ENCODE measurements at places on chromosomes 16 and 17.

DNA sequence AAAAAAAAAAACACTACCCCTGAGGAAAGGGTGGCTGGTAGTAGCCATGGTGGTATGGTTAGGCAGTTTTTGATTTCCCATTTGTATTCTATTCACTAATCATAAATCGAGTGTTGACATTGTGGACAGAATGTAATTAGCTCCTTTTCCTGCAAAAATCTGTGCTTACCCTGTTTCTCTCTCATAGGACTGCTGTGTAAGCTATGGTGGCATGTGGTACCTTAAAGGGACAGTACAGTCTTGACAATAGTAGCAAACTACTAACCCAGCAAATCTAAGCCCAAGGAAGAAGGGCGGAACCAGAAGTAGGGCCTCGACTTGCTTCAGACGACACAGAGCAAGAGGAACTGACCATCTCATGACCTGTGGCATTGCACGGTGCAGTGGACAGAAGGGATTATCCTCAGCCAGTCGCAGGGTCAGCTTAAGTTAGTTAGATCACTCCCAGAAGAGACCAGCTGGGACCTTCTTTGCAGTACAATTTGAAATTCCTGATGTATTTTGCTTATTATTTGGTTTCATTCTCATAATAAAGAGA lies 36.3 kb downstream of the POLR3E start:
- no peak for DNase-seq

DNA sequence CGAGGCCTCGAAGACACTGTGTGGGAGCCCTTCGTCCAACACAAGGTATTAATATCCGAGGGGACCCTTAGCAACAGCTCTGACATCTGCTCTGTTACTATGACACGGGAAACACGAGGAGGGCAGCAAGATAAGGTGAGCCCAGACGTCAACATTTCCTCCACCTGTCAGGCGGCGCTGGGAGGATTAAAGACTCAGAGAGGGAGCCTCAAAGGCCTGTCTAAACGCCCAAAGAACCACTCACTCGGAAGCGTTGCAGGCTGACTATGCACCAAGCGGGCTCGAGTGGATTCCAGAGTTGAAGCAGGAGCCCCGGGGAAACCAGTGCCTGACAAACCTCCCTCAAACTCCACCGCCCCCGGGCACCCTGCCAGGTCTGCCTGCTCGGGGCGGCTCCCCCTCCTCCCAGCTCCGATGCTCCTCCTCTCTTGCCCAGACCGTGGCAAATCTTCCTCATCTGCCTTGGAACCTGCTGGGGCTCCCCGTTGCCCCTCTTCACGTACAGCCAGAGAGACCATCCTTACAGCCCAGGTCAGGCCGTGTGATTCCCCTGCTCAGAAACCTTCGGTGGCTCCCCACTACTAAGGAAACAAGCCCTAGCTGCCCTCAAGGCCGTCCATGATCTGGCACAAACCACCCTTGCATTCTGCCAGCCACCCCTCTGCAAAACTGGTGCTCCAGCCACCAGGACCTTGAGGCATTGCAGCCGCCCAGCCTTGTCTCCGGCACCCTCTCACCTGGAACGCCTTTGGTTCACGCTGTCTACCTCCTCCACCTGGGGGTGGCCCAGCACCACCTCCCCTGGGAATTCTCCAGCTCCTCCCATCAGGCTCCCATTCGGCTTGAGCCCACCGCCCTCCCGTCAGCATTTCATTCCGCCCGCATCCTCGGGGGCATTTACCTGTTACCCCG lies 16.2 kb downstream of the RPH3AL start:
- peak; percentile 50 for DNase-seq

- peak; percentile 13 for DNase-seq
Observed at GRCh38 chr17:42760652-42761581, at the start of gene RAMP2. RAMP2 (plus strand) TSS chr17:42761227; CDS start chr17:42761262, 35 bp downstream.

DNA sequence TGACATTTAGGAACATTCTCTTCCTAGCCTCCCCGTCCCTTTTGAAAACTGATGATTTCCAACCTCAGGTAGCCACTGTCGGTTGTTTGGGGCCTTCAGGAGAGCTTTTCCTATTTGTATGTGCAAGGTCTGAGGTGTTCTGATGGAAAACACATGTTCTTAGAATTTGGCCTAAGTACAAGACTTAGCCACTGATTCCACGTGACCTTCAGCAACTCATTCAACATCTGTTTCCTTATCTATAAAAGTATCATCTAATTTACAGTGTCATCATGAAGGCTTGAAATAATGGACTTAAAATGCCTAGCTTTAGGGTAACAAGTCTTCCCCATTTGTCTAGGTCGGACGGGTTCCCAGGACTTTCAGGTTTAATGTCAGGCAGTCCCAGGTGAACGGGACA lies 259.3 kb downstream of the SOX9 start:
- no peak for DNase-seq

DNA sequence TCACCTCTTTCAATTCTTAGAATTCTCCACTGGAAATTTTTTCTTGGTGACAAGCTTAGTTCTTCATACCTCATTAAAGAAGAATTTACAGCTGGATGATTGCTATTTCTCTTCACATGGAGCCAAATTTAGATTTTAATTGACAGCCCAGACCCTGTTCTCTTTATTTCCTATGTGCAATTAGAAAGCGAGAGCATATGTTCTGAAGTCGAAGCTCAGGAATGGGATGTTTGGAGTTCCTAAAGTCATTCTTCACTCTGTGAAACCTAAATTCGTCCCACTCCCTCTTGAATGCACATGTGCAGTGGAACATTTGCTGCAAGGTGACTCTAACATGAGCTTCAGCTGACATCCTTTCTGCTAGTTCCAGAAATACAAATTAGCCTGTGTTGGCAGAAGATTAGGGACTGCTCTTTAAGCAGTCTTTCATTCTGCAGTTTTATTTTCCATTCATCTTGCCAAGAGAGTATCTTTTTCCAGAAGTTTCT lies 129.3 kb upstream of the KCNJ16 start:
- no peak for DNase-seq

DNA sequence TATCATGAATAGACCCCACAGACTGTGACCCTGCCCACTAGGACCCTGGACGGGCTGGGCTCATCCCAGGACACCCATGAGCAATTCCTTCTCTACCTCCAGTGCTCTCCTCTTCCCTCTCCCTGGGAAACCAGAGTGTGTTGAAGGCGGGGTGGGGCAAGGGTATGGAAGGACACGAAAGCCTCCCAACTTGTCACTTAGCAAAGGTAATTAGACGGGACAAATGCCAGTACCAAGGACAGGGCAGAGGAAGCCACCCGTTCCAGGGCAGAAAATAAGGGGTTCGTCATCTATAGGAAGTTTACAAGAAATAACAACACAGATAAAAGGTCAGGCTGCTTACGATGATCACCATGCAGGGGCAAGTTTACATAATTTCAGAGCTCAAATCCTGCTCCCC lies 4.9 kb upstream of the EPX start:
- no peak for DNase-seq

GRCh38 chr17:43530288-43531081 lies 15.7 kb downstream of the ETV4 start:
- no peak for DNase-seq

GRCh38 chr17:82444941-82445521 lies 5.5 kb downstream of the CYBC1 start:
- DNase-seq = no peak

Data from stimulated activated CD4-positive, alpha-beta T cell treated with anti-CD3 and anti-CD28 coated beads, Interleukin-4, amount 100 ng/mL, for 1 hour (primary cell).